Mammary epithelial cell (primary cell): ENCODE measurements at places on chromosomes 5 and 9. TPM values are rescaled to one million over a fixed set of nuclear protein-coding genes. Genes with fewer than 3 reads are reported as not detected.

- no peak for DNase-seq
Observed at GRCh38 chr5:158899792-158900191, 199.9 kb downstream of the EBF1 start.

- DNase-seq: no peak
Observed at GRCh38 chr5:55222985-55223811, 3.9 kb downstream of the MCIDAS start.

- DNase-seq: no peak
Observed at GRCh38 chr5:64971513-64971912, 202.8 kb downstream of the CWC27 start.

Gene LECT2
- total RNA-seq: not detected in 2 replicates
